ENCODE measurements at places on chromosomes 1 and 21.

DNA sequence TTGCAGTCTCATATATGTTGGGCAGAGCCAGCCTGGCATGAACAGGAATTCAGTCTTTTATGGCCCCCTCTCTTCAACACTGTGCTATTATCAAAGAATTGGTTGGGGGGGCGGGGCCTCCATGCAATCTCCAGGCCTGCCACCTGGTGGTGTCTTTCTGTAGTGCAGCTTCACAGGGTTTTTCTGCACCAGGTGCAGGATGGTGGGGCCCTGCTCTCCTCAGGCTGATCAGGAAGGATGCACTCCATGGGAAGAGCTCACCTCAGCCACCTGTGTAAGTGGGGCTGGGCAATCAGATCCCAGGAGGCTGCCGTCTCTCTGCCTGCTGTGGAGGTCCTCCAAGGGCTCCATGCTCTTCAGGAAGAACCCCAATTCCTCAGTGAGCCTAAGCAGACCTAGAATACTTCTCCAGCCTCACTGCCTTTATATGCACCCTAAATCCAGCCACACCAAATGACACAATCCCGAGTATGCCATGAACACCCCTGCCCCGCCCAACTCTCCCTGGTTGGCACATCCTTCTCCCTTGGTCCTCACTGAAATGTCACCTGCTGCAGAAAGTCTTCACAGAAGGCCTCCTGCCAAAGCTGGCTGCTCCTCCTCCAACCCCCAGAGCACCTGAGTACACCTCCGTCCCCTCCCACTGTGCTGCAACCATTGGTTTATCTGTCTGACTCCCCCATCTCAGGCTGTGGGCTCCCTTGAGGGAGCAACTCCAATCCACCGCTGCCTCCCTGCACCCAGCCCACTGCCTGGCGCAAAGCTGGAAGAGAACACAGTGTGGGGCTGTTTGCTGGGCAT lies 16.5 kb downstream of the STK40 start:
- peak; percentile 14 for DNase-seq

DNA sequence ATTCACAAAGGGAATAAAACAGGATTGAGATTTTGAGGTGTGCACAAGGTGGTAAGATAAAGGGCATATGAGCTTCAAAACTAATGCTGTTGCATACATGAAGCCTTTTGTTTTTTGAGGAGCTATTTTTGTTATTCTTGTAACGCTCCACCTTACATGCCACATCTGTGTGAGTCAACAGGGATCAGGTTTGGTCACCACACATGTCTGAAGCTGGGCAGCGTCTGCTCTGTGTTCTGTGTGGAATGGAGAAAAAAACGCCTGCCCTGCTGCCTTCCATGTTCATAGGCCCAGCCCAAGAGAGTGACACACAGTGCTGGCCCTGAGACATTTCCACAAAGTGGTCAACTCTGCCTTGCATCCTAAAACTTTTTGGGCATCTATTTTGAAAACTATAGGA lies 67.7 kb downstream of the MPZL1 start:
- no peak for DNase-seq

GRCh38 chr21:26003404-26003803 lies 167.2 kb downstream of the APP start:
- no peak for DNase-seq

DNA sequence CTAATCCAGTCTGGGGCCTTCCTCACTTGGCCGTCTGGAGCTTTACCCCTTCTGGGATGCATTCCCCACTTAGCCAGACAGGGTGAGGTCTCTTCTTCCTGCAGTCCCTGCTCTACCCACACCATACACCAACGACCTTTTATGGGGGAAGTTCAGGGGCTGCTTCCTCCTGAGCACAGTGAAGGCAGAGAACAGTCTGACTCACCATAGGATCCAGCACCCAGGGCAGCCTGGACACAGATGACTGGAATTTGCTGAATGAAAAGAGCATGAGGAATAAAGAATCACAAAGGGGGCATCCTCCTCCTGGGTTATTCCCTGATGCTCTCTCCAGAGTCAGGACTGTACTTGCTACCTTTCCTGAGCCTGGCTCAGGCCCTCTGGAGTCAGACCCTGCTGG lies 4.6 kb upstream of the FOXE3 start:
- DNase-seq = no peak

- no peak for DNase-seq
Observed at GRCh38 chr1:157117527-157118057, 18.0 kb upstream of the ETV3L start.

DNA sequence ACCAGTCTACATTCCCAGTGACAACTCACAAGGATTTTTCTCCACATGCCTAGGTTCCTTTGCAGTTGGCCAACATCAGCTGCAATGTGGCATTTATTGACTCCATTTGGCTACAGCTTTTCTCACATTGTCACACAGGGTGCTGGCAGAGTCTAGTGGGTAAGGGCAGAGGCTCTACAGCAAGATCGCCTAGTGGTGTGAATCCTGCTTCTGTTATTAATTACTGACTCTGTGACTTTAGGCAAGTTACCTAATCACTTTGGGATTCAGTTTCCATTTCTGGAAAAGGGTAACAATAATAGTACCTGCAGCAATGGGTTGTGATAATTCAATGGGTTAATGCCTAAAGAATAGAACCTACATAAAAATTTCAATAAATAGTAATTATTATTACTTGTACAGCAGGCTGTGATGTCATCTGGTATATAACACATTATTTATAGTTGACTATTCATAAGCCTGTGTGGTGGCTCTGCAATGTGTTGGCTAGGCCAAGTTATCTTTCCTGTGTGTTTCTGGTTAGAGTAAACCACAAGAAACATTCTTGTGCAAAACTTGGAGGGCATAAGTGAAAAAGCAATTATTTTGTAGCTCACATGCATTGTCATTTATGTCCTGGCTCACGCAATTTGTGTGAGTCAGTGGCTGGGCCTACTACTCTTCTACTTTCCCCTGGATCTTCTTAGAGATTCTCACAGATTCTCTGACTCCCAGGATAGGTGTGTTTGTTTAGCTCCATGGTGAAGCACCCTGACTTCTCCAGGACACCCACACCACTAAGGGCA lies 59.5 kb downstream of the PTGS2 start:
- DNase-seq = no peak

DNA sequence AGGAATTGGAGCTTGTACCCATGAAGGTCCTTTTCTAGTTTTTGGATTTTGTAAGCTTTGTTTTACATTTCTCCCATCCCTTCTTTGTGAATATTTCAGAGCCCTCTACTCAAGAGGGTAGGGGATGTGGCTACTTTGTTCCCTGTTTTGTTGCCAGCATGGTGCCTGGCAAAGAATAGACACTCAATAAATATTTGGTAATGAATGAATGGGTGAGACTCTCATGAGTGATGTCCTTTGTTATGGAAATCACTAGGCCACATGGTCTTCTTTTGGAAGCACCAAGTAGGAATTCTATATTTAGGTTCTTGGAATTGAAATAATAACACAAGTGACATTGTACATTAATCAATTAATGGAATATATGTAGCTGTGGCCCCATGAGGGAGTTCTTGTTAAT lies 26.8 kb upstream of the ATP5PO start:
- no peak for DNase-seq

DNA sequence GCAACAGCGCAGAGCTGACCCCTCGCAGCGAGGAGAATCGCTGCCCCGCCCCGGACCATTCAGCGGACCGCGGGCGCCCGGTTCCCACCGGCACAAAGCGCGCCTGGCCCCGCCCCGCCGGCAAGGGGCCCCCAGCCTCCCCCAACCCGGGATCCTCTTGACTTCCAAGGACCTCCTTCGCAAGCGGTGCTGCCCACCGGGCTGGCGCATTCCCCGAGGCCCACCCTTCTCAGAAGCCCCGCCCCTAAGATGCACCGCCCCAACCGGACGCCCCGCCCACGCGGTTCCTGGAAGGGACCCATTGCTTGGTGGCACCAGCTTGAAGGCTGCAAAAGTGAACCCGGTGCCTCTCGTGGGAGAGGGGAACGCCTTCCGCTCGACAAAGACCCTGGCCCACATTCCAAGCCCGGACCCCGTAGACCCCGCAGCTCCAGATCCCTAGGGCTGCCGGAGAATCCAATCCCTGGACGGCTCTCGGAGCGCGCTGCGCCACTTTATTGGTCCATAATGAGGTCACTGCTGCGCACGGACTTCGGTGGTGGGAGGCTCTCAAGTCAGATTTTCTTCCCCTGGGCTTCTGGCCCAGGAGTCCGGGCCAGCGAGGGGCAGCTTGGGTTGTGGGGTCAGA lies 2.0 kb downstream of the HES3 start:
- DNase-seq = no peak

- no peak for DNase-seq
Observed at GRCh38 chr1:110436635-110437034, 14.3 kb upstream of the PROK1 start.

GRCh38 chr21:46160907-46161632 lies 5.7 kb upstream of the FTCD start:
- DNase-seq = no peak

DNA sequence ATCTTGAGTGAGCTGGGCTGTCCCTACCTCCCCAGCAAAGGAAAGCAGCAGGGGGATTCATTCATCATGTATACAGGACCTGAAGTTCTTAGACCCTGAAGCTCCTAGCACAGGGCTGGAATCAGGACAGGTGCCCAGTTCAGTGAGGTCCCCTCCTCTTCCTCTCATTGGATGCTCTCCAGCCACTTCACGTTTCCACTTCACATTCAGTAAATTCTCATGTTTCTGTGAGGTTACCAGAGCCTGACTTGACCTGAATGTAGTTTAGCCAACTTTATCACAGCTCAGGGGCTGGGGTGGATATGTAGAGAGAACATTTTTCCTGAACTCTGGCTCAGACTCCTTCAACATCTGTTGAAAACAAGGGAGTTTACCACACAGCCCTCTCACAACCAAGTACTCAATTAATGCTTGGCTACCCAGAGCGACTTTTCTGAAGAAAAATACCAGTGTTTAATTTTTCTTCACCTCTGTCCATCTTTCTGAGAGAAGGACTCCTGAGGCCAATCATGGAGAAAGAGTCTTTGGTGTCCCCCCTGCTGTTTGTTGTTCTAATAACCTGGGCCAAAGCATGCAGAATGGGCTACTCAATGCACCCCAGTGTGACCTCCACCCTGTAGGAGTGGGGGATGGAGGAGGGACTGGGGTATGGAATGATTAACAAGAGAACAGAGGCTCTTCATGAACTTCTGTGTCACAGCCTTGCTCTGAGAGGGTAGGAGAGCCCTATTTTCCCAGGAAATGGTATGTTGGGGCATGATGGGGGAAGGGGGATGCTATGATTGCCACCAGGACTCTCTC lies 108.3 kb upstream of the FGGY start:
- DNase-seq = no peak

DNA sequence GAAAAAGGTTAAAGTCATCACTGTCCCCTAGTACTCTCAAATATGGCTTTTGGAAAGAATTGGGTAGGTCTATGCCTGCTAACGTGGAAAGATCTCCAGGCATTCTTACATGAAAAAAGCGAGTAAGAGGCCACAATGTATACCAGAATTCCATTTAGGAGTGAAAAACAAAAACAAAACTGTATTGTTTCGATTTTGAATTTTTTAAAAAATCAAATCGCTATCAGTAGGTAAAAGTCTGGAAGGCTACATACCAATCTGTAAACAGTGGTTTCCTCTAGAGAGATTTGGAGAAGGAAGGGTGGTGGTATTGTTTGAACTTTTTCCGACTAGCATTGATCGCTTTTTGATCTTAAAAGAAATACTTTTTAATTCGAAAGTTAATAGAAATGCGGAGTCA lies 55.9 kb downstream of the RRAGC start:
- DNase-seq = no peak

- DNase-seq = no peak
Observed at GRCh38 chr1:208748387-208749165, 504.4 kb upstream of the PLXNA2 start.

DNA sequence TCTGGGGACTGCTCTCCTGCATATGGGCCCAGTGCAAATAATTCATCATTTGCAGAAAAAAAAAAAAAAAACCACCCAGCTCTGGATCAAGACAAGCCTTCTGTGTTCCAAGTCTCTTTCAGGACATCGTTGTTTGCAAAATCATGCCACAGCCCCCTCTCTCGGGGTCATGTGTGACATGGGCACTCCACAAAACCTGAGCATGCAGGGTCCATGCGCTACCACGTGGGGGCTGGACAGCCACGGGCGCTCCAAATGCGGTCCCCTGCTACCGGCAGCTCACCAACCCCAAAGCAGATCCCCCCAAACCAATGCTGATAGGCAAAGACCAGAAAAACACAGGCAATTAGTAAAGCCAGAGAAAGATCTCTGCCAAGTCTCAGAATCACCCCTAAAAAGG lies 17.6 kb downstream of the NPHP4 start:
- no peak for DNase-seq

- no peak for DNase-seq
Observed at GRCh38 chr1:179340918-179341317, 24.9 kb upstream of the AXDND1 start.

GRCh38 chr21:45724345-45724961 lies 80.9 kb downstream of the PCBP3 start:
- DNase-seq = no peak

- no peak for DNase-seq
Observed at GRCh38 chr1:11053758-11054137, 6.1 kb downstream of the SRM start.

GRCh38 chr1:98113811-98114210 lies 193.0 kb upstream of the DPYD start:
- no peak for DNase-seq

DNA sequence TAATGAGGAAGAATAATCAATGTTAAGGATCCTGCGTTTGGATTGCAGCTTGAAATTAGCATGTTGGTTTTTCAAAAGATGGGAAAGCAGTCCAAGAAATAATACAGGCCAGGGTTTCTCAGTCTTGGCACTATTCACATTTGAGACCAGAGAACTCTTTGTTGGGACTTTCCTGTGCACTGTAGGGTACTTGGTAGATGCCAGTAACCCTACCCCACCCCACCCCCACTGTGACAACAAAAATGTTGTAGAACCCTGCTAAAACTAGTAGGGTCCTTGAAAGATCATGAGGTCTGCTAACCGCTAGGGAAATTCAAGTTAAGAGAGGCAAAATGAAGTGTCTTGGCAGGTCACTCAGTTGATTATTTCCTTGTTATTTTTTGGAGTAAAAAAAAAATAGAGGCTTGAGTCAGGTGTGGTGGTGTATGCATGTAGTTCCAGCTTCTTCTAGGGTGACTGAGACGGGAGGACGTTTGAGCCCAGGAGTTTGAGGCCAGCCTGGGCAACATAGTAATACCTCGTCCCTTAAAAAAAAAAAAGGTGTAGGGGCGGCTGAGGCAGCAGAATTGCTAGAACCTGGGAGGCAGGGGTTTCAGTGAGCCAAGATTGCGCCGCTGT lies 53.3 kb downstream of the SPEN start:
- no peak for DNase-seq

GRCh38 chr1:226702318-226702956 lies 36.6 kb downstream of the ITPKB start:
- no peak for DNase-seq

GRCh38 chr1:43861988-43862735 lies 71.4 kb upstream of the ARTN start:
- no peak for DNase-seq

- DNase-seq = no peak
Observed at GRCh38 chr21:41398251-41398650, 27.8 kb upstream of the MX1 start.

All from NCI-H187 treated with DMSO at 0.1 percent for 48 hours (cell line).